ENCODE measurements at places on chromosomes 7 and 10.

DNA sequence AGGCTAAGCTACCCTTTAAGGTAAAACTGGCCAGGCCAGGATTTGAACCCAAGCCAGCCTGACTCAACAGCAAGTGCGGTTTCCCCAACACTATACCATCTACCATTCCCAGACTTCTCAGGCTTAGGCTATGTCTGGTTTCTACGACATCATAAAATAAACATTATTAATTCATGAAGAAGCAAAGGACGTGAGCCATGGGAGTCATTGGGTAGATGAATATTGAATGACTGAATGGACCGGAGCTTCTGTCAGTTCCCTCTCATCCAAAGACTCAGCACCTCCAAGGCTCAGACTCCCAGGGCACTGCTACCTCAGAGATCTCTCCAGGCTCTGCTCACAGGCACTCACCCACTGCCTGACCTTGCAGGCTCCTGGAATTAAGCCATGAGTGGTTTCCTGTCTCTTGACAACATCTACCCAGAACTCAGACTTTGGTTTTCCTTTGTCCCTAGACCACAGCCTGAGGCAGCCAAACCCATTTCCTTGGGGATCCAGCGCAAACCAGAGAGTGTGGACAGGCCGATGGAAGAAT, 64.6 kb upstream of the STEAP1B start:
- DNase-seq, result no peak

DNA sequence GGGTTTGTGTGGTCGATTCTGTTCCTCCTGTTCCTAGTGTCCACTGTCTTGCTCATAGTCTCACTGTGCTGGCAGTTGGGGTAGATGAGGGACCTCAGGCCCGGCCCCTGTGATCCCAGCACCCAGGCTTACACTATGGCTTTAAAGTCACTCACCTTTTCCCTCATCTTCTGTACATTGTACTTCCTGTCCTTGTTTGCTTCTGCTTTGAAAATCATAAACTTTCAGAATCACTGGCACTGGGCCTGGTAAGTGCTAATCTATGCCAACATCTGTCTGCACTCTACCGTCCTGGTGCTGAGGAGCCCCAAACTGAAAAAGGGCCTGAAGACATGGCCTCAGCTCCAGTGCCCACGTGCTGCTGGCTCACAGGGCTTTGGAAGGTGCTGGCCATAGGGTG, 5.7 kb upstream of the TAS2R60 start:
- no peak for DNase-seq

DNA sequence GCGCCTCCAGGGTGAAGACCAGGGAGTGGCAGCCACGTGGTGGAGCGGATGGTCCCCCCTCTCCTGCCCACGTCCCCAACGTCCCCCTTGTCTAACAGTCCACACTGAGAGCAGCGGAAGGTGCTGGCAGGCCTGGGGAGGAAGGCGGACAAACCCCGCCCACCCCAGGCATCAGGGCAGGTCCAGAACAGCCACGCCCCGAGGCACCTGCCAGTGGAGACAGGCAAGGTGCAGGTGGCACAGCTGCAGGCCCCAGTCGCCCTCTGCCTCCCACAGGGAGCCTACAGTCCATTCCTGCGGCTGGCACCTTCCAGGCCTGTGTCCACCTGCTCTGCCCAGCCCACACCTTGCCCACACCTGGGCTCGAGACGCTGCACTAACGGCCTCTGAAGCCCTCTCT, 24.9 kb downstream of the CYP2W1 start:
- DNase-seq, result no peak

DNA sequence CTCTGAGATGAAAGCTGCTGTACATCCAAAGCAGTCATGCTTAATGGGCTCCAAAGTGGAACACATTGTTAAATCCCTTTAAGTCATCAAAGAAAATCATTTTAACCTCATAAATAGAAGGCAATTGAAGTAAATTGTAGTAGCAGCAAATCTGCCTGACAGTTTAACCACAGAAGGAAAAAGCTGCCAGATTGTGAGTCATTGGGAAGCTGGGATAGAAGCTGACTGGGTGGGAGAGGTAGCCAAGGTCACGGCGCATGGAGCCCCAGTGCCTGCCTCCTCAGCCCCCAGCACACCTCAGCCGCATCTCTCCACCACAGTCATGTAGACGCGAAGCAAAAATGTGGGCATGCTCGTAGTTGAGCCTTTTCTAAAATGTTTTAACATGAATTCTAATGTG, 44.0 kb downstream of the TARP start:
- DNase-seq, result no peak

Measured in stimulated activated CD4-positive, alpha-beta T cell treated with anti-CD3 and anti-CD28 coated beads, Interleukin-1b, Interleukin-23, amount 100 ng/mL, for 24 hours (primary cell).